ENCODE measurements at places on chromosomes 6 and 20.
A peak's percentile ranks its signal among the peaks of the same experiment; 100 is the strongest.

- DNase-seq = no peak
These were observed 64.2 kb upstream of the NEDD9 start for GRCh38 chr6:11296449-11297375.

GRCh38 chr6:118042855-118043254 is 135.8 kb downstream of the SLC35F1 start:
- DNase-seq = no peak

GRCh38 chr20:61514018-61514365 is 261.9 kb downstream of the CDH4 start:
- DNase-seq = no peak

DNA sequence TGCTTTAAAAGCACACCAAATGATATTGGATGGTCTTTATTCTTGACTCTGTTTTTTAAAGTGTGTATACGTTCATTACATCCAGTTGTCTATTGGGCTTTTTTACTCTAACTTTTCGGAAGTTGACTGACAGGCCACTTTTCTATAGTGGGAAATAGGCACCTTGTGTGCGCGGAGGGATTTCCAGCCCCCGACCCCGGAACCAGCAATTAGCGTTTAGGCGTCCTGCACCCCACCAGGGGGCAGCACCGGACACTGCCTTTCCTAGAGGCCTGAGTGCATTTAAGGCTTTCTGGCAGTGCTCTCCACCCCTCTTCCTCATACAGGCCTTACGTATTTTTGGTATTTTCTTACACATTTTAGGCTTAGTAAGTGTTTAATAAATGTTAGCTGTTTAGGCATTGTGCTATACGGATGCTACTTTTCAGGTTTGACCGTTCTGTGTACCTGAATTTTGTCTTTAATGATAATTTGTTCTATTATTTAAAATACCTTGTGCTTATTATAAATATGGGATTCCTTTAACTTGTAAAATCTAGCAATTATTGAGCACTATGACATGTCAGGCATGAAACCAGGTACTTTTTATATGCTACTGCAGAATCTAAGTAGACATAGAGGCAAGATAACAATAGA is 231.8 kb downstream of the BCKDHB start:
- DNase-seq = peak; percentile 31
